Upper lobe of right lung (tissue), 1 donor: ENCODE measurements at places on chromosomes 1 and 21. TPM values are rescaled to one million over a fixed set of nuclear protein-coding genes. Genes with fewer than 3 reads are reported as not detected.
A peak's percentile ranks its signal among the peaks of the same experiment; 100 is the strongest.

The RRP1B gene
- 18.4 TPM for total RNA-seq

The PRRX1 gene
- total RNA-seq = 25.9 TPM

The NBPF4 gene
- total RNA-seq = not detected

The BNIPL gene
- total RNA-seq = 5.2 TPM

The SIPA1L2 gene
- 38.3 TPM for total RNA-seq

The LCK gene
- total RNA-seq = 8.3 TPM

The NUP210L gene
- 2.1 TPM for total RNA-seq

The PRMT2 gene
- total RNA-seq = 114 TPM

DNA sequence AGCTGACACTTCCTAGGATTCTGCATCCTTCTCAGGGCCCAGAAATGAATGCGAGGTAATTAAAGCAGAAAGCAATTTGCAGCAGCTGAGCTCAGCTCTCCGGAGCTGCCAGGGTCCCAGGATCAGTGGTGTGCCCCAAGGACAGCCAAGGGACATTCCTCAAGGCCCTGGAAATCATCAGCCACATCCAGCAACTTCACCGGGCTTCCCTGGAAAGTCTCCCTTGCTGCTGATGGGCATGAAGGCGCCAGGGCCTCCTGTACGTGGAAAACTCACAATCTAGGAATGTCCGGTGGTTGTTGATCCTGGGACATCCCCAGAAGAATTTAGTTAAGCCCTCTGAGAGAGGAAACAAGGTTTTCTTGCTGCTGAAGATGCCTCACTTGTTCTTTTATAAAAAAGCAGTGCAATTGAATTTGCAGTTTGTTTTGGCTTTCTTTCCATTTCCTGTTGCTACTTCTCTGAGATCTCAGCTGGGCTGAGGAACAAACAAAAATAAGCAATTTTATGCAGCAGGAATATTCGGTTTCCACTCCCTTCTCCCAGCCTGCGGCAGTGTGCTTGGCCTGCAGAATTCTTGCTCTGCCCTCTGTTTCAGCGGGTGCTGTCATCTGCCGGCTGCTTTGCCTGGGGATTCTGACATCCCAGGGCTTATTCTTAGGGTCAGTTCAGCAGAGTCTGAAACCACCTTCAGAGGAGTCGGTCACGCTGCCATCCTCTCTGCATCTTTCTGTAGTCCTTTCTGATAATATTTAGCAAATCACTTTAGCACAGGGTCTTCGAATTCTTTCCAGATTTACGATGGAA is 85.9 kb downstream of the TCP10L start:
- peaks cover 61% of the 10 kb centered on the region for H3K36me3 ChIP-seq
- no peak for DNase-seq
- no peaks in the 10 kb centered on the region for H3K27me3 ChIP-seq
- no peak overlapping the region for H3K27ac ChIP-seq
- H3K4me1 ChIP-seq = peaks cover 6% of the 10 kb centered on the region

- H3K27me3 ChIP-seq = no peaks in the 10 kb centered on the region
- H3K4me1 ChIP-seq = no peaks in the 10 kb centered on the region
- H3K36me3 ChIP-seq = no peaks in the 10 kb centered on the region
- DNase-seq = no peak
These were observed 200.9 kb downstream of the DISC1 start for GRCh38 chr1:231827337-231828105.

GRCh38 chr1:26701266-26701994 is 5.6 kb downstream of the ARID1A start:
- no peaks in the 10 kb centered on the region for H3K27me3 ChIP-seq
- H3K4me3 ChIP-seq = no peak overlapping the region
- peak overlapping the region; percentile 7 for H3K27ac ChIP-seq
- H3K4me1 ChIP-seq = peaks cover 78% of the 10 kb centered on the region

GRCh38 chr1:226644541-226645176 is 94.4 kb downstream of the ITPKB start:
- H3K4me1 ChIP-seq = peaks cover 11% of the 10 kb centered on the region
- peaks cover 58% of the 10 kb centered on the region for H3K36me3 ChIP-seq
- peak overlapping the region; percentile 47 for H3K27ac ChIP-seq
- no peak overlapping the region for H3K4me3 ChIP-seq
- no peaks in the 10 kb centered on the region for H3K27me3 ChIP-seq

DNA sequence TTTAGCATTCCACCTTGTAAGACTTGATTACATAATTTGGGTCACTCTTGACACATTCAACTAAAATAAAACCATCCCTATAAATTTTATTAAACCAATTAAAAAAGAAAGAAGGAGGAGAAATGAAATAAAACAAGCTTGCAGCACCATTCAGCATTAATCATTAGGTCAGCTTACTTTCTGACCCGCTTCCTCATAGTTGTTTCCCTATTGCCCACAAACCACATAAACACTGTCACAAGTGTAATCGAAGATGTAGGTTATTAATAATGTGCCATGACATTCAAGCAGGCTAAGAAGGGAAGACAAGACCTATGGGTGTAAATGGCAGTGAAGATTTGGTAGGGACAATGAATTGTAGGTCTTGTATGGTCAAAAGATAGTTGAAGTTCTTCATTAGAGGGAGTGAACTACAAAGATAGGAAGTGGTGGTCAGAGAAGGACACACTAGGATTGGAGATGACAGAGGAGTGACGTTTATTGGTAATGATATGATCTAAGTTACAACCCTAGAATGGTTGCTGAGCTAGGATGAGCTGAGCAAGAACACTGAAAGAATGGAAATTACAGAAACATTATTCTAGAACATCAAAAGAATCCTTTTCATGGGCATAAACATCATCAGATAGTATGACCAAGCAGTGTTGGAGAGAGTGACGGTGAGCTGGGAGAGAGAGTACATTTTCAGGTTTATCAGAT is 231.5 kb downstream of the KCNT2 start:
- no peak overlapping the region for H3K27ac ChIP-seq
- no peaks in the 10 kb centered on the region for H3K36me3 ChIP-seq
- H3K4me1 ChIP-seq = no peaks in the 10 kb centered on the region
- H3K27me3 ChIP-seq = no peaks in the 10 kb centered on the region
- H3K4me3 ChIP-seq = no peak overlapping the region
- no peak for DNase-seq

- no peak for DNase-seq
- peaks cover 6% of the 10 kb centered on the region for H3K4me1 ChIP-seq
- H3K4me3 ChIP-seq = no peak overlapping the region
These were observed 103.7 kb downstream of the PRDM2 start for GRCh38 chr1:13803546-13804239.

GRCh38 chr1:93828367-93828755 is 50.6 kb downstream of the DNTTIP2 start:
- H3K36me3 ChIP-seq = no peaks in the 10 kb centered on the region
- H3K4me3 ChIP-seq = no peak overlapping the region
- H3K27ac ChIP-seq = no peak overlapping the region
- H3K4me1 ChIP-seq = no peaks in the 10 kb centered on the region
- no peak for DNase-seq

GRCh38 chr1:47659146-47659545 is 221.3 kb downstream of the FOXD2 start:
- no peaks in the 10 kb centered on the region for H3K27me3 ChIP-seq
- H3K4me3 ChIP-seq = no peak overlapping the region
- H3K27ac ChIP-seq = no peak overlapping the region

DNA sequence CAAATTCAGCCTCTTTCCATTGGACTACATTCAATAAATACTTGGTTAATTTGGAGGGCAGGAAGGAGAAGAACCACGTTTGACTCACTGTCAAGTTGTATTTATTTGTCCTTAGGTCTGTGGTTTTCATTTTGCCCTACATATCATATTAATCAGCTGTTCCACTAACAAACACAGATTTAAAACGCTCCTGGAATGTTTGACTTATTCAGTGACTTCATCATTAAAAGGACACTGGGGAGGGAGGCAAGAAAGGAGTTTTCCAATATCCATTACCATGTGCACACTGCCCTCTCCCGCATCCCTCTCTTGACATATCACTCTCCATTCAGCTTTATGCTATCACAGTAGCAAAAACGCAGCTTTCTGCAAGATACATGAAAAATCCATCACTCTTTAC is 98.2 kb upstream of the C1orf87 start:
- H3K36me3 ChIP-seq = no peaks in the 10 kb centered on the region
- H3K27ac ChIP-seq = no peak overlapping the region
- no peak overlapping the region for H3K4me3 ChIP-seq
- H3K27me3 ChIP-seq = no peaks in the 10 kb centered on the region
- DNase-seq = no peak
- no peaks in the 10 kb centered on the region for H3K4me1 ChIP-seq

DNA sequence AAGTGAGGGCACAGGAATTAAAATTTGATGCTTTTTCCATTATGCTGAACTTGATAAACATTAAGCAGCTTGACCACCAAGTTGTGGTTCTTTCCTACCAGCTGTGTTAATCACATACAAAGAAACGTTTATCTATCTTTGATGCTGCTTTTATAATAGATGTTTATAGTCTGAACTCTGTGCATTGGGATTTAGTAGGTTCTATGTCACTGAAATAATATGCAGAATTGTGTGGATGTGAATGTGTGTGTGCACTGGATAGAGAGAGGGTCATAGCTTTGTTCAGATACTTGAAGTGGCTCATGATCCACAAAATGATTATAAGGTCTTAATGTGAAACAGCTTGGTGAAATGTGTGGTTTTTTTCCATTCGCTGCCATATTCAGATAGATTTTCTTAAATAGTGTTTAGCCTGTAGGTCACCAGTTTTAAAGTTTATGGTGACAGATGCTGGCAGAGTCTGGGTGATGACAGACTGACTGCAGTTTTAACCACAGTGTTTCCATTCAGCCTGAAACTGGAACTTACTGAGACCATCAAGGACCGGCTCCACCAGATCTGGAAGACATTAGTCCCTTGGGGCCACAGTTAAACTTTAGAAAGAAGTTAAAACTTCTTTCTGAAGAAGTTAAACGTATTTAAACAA is 10.2 kb downstream of the DDI2 start:
- H3K36me3 ChIP-seq = peaks cover 58% of the 10 kb centered on the region
- peaks cover 55% of the 10 kb centered on the region for H3K4me1 ChIP-seq
- H3K27me3 ChIP-seq = no peaks in the 10 kb centered on the region
- H3K4me3 ChIP-seq = no peak overlapping the region

DNA sequence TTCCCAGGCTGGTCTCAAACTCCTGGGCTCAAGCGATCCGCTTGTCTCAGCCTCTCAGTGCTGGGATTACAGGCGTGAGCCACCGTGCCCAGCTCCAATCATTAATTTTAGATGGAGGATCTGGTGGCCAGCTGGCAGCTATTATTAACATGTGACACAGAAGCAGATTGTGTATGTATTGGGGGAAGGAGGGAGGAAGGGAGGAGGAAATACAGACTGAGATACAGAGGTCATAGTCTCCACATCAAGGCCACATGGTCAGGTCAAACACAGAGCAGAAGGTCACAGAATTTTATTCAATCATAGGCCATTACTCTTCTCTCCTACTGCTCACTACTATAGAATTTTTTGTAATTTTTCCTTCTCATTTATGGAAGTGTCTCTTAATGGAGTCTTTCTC is 57.9 kb upstream of the ADORA3 start:
- no peaks in the 10 kb centered on the region for H3K36me3 ChIP-seq
- H3K27ac ChIP-seq = no peak overlapping the region
- no peaks in the 10 kb centered on the region for H3K4me1 ChIP-seq
- no peak for DNase-seq
- no peaks in the 10 kb centered on the region for H3K27me3 ChIP-seq

GRCh38 chr1:64687725-64688327 is 57.0 kb upstream of the RAVER2 start:
- H3K27ac ChIP-seq = no peak overlapping the region
- H3K27me3 ChIP-seq = no peaks in the 10 kb centered on the region
- DNase-seq = no peak
- no peak overlapping the region for H3K4me3 ChIP-seq
- H3K36me3 ChIP-seq = peaks cover 8% of the 10 kb centered on the region

DNA sequence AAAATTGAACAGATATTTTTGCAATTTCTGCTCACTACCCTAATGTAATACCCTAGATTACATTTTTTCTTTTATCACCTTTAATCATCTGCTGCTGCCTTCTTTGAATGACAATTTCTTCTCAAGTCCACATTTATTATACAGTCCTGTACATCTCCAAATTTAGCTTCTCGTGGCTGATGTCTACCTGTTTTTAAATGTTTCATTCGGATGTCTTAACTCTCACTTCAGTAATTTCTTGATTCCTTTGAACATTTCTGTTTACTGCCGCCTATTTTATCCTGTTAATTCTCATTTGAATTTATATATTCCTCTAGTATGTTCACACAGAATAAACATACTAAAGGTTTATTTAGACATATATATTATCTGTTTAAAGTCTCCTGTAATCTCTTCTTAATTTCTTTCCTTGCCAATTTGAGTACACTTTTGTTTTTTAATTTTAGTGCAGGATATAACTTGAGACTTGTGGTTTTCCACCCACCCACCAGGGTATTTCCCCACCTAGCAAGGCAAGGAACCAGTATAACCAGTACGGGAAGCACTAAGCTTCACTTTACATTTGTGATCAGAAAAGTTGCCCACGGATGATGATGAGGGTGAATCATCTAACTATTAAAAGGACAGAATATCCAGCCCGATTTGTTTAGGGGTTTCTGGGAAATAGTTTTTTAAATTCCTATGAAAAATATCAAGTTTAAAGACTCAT is 12.7 kb downstream of the INSL5 start:
- no peak for DNase-seq
- H3K4me1 ChIP-seq = no peaks in the 10 kb centered on the region
- H3K4me3 ChIP-seq = no peak overlapping the region
- no peaks in the 10 kb centered on the region for H3K36me3 ChIP-seq
- no peak overlapping the region for H3K27ac ChIP-seq

- H3K27me3 ChIP-seq = peaks cover 5% of the 10 kb centered on the region
- H3K27ac ChIP-seq = no peak overlapping the region
- no peak for DNase-seq
- H3K36me3 ChIP-seq = no peaks in the 10 kb centered on the region
- H3K4me3 ChIP-seq = no peak overlapping the region
- H3K4me1 ChIP-seq = no peaks in the 10 kb centered on the region
These were observed 7.8 kb downstream of the HHIPL2 start for GRCh38 chr1:222539951-222540597.

DNA sequence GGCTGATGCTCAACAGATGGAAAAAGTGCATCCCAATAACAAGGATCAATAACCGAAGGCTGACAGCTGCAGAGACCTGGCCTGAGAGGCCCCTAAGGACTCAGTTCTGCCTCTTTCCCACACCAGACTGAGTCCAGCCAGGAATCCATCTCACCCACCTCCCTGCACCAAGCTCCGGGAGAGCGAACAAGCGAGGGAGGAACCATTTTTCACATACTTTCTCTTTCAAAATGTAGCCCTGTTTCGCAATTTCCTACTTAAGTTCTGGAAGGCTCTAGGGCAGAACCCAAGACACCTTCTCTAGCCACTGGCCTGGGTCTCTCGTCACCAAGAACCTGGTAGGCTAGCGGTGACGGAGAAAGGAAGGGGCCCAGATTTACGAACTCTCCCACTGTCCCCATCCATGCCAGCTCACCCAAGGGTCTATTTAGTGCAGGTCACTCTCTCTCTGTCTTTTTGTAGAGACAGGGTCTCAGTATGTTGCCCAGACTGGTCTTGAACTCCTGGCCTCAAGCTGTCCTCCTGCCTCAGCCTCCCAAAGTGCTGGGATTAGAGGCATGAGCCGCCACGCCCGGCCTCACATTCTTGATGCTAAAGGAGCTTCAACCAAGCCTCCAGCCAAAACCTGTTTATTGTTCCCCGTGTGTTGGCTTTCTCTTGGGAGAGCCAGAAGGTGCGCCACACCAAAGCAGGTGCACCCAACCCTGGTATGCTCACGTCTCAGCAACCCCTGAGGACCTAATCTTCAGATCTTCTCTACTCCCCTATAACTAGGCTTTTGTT is 10.9 kb upstream of the GNL2 start:
- peaks cover 13% of the 10 kb centered on the region for H3K4me1 ChIP-seq
- H3K27ac ChIP-seq = peak overlapping the region; percentile 67
- H3K36me3 ChIP-seq = no peaks in the 10 kb centered on the region
- no peaks in the 10 kb centered on the region for H3K27me3 ChIP-seq
- DNase-seq = no peak
- H3K4me3 ChIP-seq = no peak overlapping the region
